ENCODE measurements at places on chromosomes 2 and 18.

DNA sequence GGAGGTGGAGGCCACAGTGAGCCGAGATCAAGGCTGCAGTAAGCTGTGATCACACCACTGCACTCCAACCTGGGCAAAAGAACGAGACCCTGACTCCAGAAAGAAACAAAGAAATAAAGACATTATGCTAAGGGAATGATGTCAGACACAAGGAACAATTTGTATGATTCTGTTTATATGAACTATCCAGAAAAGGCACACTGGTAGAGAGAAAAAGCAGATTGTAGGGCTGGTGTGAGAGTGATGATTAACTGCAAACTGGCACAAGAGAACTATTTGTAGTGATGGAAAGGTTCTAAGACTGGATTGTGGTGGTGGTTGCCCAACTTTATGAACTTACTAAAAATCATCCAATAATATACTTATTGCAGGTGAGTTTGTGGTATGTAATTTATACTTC is 106.3 kb downstream of the MAP3K20 start:
- no peak for DNase-seq

DNA sequence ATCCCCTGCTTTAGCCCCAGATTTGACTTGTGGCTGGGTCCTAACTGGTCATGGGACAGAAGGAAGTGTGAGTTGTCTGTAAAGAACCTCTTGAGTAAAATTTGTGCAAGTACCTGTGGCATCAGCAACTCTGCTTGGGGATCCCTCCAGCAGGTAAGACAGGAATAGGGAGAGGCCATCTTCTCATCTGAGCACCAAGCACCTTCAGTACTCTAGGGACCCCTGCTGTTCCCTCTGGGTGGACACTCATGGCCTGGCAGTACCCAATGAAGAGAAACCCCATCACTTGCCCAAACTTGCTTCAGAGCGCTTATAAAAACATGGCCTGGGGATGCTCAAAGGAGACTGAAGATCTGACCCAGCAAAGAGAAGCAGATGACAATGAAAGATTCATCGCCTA is 297.8 kb downstream of the SP3 start:
- no peak for DNase-seq

DNA sequence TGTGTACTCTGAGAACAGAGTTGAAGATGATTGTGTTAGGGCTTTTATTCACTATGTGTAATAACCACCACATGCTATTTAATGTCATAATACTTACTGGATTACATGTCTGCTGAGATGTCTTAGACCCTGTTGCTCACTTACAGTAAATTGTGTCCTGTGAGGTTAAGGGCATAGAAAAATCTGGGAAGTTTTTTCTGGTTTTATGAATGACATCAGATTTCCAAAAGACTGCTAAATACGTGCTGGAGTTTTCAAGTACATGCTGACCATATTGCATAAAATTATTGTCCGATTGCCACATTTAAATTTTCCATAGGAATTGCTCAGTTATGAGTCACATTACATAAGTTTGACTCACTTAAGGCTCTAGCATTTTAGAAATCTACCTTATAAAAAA is 96.7 kb upstream of the COL5A2 start:
- no peak for DNase-seq

DNA sequence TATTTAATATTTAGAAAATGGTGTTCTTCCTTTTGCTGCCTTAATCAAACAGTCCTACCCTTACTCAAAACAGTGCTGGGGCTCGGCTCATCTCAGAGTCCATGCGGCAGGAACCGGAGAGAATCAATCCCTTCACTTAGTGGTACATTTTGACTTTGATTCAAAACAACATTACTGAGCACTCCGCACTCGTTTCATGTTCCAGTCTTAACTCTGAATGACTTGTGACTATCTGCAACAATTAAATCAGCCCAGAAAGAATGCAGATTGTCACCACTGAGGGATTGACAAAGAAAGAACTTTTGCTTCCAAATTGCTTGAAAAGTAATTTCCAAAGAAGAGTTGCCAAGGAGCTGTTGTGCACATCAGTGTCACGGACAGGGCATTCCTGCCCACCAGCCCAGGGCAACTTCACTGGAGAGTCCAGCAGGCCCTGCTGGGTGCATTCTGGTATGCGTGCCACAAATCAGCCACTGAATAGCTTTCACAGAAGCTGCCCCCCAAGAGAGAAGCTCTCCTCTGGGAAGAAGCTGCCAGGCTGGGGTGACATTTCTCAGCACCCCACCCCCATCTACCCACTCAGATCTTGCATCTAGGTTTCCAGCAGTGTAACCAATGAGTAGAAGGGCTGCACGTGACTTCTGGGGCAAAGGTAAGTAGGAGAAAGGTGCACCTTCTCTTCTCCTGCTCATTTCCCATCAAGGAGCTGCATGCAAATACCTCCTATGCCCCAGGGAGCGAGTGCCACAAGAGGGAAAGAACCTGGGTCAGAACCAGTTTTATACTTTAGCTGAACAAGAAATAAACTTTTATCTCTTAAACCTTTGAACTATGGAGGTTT is 84.6 kb upstream of the ATP8B1 start:
- no peak for DNase-seq

GRCh38 chr18:36017232-36017631 is 44.8 kb downstream of the RMP24 start:
- no peak for DNase-seq

DNA sequence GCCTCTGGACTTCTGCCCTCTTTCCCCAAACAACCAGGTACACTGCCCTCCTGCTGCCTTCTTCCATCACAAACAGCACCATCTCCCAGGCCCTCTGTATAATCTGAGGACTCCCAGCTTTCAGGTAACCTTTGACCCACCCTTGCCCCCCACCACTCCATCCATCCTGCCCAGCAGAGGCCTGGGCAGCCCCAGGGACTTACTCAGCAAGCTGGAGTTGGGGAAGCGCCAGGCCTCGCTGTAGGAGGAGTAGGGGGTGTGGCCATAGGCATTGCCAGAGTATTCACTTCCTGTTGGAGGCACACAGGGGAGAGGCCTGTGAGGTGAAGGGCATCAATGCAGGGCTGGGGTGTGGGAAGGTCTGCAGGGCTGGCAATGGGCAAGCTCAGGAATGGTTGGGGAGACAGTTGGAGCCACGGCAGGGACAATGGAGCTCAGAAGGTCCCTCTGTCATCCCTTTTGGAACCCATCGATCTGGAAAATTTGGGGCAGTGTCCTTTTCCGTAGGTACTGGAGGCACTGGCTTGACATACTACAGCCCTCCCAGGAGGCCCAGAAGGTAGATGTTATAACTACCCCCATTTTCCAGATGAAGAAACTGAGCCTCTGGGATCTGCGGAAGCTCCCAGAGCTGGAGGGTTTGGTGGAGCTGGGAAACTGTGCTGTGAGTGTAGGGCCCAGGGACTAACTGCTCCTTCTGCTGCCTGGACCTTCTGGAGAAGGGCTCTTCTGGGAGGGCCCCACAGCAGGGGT is 46.3 kb downstream of the PSD4 start:
- DNase-seq: no peak

DNA sequence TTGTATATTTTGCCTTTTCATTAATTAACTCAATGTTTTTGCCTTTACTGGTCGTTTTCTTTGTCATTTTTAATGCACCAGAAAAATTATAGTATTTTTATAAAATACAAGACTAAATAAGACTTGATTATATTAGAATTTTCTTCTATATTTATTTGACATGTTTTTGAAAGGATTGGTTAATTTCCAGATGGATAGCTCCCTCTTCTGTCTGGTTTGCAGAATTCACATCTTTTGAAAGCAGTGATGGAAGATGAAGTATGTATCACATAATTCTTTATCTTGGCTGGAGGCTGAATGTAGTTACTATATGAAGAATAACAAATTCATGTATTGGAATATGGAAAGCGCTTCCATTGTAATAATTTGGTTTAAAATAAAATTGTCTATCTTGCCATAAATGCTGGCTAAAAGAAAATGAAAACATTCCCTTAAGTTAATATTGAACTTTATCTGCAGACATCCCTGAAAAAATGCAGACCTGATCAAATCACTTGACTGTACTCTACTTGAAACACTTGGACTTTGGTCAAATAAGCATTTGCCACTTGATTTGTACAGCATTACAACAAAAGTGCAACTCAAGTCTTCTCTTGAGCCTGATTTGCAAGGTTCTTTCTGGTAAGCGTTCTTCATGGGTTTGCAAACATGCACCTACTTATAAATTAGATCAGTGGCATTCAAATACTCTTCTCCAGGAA is 86.3 kb upstream of the EFEMP1 start:
- DNase-seq: no peak

GRCh38 chr18:47149457-47150028 is 757 bp downstream of the HDHD2 start:
- no peak for DNase-seq

DNA sequence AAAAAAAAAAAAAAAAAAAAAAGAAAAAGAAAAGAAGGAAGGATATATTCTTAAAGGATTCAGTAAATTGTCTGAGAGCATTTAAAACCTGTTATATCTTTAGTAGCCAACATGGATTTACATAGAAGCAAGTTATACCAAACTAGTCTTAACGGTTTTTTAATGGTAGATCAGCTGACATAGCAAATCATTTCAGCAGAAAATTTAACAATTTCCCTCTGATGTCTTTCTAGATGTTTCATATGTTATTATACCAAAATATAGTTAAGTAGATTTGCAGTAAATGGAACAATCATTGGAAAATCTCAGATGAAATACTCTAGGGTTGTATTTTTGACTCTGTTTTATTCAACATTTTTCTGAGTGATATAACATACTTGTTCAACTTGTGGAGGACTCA is 72.9 kb downstream of the BABAM2 start:
- no peak for DNase-seq

DNA sequence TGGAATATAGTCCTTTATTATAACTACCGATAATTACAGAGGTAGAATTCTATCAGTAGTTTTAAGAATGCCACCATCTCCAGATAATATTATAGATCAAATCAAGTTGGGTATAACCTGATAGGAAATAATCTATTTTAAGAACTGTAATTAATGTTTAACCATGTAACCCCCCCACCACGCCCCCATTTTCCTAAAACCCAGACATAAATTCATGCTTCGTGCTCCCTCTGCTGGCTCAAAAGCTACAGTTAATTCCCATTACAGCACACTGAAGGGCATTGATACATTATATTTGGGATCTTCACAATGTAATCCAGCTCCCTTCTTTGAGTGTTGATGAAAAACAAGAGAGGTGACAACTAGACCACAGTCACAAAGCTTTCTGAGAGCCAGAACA is 228.0 kb upstream of the SMAD7 start:
- DNase-seq: no peak

DNA sequence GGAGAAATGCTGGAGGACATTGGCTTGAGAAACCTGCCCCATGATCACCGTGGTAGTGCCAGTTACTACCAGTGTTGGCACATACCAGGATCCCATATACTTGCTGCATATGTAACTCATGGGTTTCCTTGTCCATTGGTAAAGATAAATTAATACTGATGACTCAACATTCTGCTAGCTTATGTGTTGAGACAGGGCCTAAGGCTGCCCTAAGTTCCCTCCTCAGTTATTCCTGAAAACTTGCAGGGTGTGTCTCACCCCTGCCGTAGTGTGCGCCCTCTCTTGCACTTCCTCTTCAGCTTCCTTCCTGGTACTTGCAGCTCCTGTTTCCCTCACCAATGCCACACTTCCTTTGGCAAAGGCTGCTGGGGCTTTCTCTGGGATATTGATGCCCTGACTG is 4.3 kb upstream of the INO80C start:
- DNase-seq: no peak

DNA sequence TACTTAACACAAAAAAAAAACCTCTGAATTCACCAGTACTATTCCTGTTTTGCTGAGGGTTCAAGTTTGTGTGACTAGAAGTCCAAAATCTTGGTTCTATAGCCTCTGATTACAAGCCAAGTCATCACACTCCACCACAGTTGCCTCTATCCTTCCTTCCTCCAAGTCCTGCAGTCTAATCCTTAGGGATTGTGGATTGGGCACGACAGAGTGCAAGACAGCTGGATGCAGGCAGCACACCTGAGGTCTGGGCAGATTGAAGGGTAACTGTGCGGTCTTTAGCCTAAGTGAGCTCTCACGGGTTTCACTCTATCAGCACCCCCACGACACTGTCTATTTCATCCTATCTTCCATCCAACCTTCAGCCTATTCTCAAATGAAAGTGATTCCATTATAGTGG is 299.4 kb upstream of the ID2 start:
- DNase-seq: no peak

GRCh38 chr2:224946895-224947294 is 95.4 kb downstream of the DOCK10 start:
- no peak for DNase-seq

GRCh38 chr2:225756198-225756597 is 356.7 kb downstream of the NYAP2 start:
- DNase-seq: no peak

- DNase-seq: no peak
Observed at GRCh38 chr2:145034511-145034910, 514.6 kb upstream of the ZEB2 start.

- no peak for DNase-seq
Observed at GRCh38 chr2:108414945-108415344, 34.1 kb upstream of the GCC2 start.

- no peak for DNase-seq
Observed at GRCh38 chr2:172098650-172099471, 3.8 kb downstream of the DLX2 start.

- no peak for DNase-seq
Observed at GRCh38 chr2:227132986-227133385, 31.0 kb downstream of the COL4A4 start.

DNA sequence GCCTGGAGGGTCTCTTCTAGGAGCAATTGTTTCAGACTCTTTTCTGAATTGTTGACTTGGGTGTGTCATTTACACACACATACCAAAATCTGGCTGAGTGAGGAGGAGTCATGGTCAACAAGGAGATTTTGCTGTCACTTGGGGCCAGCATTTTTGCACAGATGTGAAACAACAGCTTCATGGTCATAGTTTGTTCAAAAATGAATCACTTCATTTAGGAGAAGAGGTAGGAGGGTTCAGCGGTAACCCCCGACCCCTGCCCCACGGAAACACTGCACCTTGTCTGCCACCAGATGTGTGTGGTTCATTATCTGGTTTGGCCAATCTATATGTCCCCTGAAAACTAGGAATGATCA is 42.2 kb downstream of the LBH start:
- no peak for DNase-seq

GRCh38 chr2:222532315-222532714 is 108.0 kb downstream of the SGPP2 start:
- no peak for DNase-seq

GRCh38 chr18:48530399-48531081 is 8.3 kb upstream of the CTIF start:
- no peak for DNase-seq

GRCh38 chr18:9475643-9476591 is 604 bp downstream of the RALBP1 start:
- DNase-seq: no peak

DNA sequence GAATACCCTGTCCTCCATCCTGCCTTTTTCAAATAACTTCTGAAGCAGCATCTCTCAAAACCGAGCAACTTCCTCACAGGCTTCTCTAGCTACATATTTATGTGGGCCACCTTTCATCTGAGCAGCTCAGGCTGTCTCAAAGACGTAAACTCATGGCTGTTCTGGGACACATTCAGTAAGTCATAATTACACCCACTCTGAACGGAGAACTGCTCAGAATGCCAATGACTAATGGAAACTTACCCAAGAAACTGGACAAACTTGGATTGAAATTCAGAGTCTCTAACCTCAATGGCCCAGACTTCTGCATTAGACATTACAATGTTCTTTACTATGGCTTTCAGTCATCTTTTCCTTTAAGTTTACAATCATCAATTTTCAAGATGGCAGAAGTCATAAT is 145.2 kb downstream of the RAD51AP2 start:
- no peak for DNase-seq

GRCh38 chr2:15941871-15942710 is 1.7 kb downstream of the MYCN start:
- no peak for DNase-seq

Data from NCI-H2081 treated with DMSO at 0.1 percent for 48 hours (cell line).